ENCODE measurements at places on chromosomes 2 and 18. TPM values are rescaled to one million over a fixed set of nuclear protein-coding genes. Genes with fewer than 3 reads are reported as not detected.

- no peak for ATAC-seq
- H3K27ac ChIP-seq = no peak overlapping the region
- no peaks in the 10 kb centered on the region for H3K36me3 ChIP-seq
- H3K27me3 ChIP-seq = no peaks in the 10 kb centered on the region
Observed at GRCh38 chr18:59686260-59686659, 11.0 kb downstream of the CCBE1 start.

- no peak for ATAC-seq
- H3K4me1 ChIP-seq = no peaks in the 10 kb centered on the region
- no peaks in the 10 kb centered on the region for H3K36me3 ChIP-seq
- H3K4me3 ChIP-seq = no peak overlapping the region
Observed at GRCh38 chr2:124283096-124283495, 258.0 kb downstream of the CNTNAP5 start.

DNA sequence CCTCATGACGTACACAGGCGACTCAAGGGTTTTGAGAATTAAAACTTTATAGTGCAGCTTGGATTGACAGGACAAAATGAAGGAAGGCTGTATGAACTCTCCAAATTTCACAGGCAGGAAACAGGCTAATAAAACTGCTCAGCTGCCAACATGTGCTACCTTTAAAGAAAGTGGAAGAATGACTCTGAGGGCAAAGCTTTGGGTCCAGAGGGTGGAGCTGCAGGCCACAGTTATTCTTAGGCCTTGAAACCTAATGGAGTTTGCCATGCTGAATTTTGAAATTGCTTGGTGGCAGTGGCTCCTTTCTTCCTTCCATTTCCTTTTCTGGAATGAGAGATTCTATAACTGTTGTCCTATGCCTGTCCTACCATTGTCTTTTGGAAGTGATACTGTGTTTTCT lies 34.8 kb downstream of the HAT1 start:
- no peak for ATAC-seq
- H3K27me3 ChIP-seq = no peaks in the 10 kb centered on the region
- H3K4me1 ChIP-seq = peaks cover 3% of the 10 kb centered on the region
- no peak overlapping the region for H3K27ac ChIP-seq

EPAS1 gene
- 101 TPM for total RNA-seq

GRCh38 chr2:69624611-69625010 lies 18.9 kb downstream of the AAK1 start:
- ATAC-seq = no peak
- no peak overlapping the region for H3K4me3 ChIP-seq
- H3K4me1 ChIP-seq = no peaks in the 10 kb centered on the region
- peaks cover 5% of the 10 kb centered on the region for H3K36me3 ChIP-seq
- H3K27ac ChIP-seq = no peak overlapping the region
- H3K27me3 ChIP-seq = no peaks in the 10 kb centered on the region

DNA sequence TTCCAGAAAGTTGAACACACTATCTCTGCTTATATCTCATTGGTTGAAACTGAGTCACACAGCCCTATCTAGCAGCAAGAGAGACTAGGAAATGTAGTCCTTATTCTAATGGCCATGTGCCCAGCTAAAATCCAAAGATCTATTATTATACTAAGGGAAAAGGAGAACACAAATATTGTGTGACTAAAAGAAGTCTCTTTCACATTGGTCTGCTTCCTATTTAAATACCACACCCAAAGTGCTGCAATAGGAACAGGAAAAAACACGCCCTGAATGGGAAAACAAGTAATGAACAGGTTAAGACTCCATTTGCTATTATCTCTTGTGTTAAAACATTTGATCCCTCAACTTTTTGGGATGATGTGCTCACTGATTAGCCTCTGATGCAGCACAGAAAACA lies 86.8 kb upstream of the BARD1 start:
- no peaks in the 10 kb centered on the region for H3K36me3 ChIP-seq
- ATAC-seq = no peak
- no peak overlapping the region for H3K4me3 ChIP-seq
- H3K4me1 ChIP-seq = no peaks in the 10 kb centered on the region

OXER1 gene
- 1.5 TPM for total RNA-seq

UGT1A5 gene
- total RNA-seq = not detected

DNA sequence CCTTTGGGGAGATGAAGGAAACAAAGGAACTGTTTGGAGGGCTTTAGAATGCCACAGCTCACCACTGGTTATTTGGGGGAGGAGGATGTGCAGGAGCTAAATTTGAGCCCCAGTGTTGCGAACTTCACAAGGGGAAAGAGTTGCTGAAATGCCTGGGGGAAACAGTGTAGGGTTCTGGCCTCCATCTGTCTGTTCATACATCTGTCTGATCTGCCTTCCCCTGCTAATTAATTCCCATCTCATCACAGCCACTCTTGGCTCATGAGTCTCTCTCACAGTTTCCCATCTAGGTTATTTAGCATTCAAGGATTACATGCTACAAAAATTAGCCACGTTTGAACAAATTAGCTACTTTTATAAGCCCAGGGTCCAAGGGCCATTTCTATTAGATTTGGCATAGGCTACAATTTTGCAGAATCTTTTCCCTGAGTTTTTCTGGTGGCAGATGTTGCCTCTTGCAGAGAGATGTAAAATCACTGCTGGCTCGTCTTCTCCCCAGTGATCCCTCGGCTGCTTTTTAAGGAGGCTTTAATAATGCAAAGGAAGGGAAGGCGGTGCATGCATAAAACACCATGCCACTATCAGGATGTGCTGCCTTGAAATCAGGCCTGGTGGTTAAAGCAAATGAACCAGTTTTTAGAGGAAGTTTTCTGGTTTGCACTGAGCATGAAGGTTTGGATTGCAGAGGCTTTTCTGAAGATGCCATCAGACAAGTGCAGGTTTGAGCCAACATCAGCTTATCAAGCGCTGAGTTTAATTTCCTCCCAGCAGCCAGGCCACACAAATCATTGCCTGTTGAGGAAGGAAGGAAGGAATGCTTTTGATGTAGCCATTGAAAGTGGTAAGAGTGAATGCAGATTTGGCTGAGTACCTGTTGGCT lies 35.0 kb downstream of the ADD2 start:
- H3K4me1 ChIP-seq = no peaks in the 10 kb centered on the region
- H3K36me3 ChIP-seq = no peaks in the 10 kb centered on the region
- no peak overlapping the region for H3K27ac ChIP-seq
- peaks cover 36% of the 10 kb centered on the region for H3K27me3 ChIP-seq
- no peak for ATAC-seq

DNA sequence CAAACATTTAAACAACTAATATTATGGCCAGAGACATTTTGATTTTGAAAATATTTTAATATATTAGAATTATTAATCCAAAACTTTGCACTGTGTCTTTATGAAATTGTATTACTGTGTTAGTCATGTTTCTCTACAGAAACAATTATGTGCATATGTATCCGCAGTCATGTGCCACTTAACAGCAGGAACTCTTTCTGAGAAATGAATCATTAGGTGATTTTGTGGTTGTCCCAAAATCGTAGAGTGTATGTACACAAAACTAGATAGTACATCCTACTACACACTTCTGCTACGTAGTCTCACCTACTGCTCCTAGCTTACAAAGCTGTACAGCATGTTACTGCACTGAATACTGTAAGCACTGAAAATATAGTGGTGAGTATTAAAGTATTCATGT lies 479.2 kb upstream of the DSEL start:
- ATAC-seq = no peak
- H3K4me1 ChIP-seq = no peaks in the 10 kb centered on the region
- H3K4me3 ChIP-seq = no peak overlapping the region
- H3K27ac ChIP-seq = no peak overlapping the region
- H3K27me3 ChIP-seq = no peaks in the 10 kb centered on the region

- ATAC-seq = no peak
- no peaks in the 10 kb centered on the region for H3K36me3 ChIP-seq
- no peak overlapping the region for H3K4me3 ChIP-seq
Observed at GRCh38 chr2:85410584-85411404, 628 bp upstream of the CAPG start.

DNA sequence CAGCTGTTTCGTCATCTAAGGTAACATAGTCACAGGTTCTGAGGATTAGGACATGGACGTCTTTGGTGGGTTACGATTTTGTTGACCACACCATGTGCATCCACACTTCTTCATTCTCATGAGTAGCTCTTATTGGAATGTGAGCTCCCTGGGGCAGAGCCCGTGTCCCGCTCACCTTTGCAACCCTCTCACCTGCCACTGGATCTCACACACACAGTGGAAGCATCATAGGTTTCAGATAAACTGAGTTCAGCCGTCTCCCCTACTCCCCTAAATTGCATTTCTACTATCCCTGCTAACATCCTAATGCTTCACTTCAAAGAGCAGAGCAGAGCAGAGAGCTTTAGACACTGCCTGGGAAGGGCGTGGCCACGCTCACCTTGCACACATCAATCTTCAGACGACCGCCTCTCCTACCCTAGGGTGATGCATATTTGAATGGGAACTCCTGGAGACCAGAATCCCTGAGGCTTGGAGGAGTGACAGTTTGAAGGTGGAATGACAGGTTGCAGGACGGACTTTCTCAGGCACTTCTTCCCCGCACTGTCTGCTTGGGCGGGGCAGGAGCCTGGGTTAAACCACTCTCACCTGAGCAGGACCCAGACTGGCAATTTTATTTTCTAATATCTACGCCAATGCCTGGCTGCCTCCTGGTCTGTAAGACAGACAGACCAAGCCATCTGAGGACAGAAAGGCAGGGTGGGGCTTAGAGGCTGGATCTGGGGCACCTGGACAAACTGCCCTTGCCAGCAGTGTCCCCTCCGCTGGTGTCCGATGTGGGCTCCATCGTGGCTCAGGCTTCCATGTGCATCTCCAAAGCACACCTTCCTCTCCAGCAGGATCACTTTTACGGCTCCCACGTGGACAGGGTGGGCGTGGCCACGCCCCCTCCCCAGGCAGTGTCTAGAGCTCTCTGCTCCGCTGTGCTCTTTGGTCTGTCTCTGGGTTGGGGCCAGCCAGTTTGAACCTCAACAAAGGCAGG lies 229.5 kb upstream of the COPS8 start:
- H3K27ac ChIP-seq = no peak overlapping the region
- H3K36me3 ChIP-seq = no peaks in the 10 kb centered on the region
- ATAC-seq = no peak
- H3K4me3 ChIP-seq = no peak overlapping the region
- H3K4me1 ChIP-seq = no peaks in the 10 kb centered on the region

FSIP2 gene
- 0.54 TPM for total RNA-seq

DNA sequence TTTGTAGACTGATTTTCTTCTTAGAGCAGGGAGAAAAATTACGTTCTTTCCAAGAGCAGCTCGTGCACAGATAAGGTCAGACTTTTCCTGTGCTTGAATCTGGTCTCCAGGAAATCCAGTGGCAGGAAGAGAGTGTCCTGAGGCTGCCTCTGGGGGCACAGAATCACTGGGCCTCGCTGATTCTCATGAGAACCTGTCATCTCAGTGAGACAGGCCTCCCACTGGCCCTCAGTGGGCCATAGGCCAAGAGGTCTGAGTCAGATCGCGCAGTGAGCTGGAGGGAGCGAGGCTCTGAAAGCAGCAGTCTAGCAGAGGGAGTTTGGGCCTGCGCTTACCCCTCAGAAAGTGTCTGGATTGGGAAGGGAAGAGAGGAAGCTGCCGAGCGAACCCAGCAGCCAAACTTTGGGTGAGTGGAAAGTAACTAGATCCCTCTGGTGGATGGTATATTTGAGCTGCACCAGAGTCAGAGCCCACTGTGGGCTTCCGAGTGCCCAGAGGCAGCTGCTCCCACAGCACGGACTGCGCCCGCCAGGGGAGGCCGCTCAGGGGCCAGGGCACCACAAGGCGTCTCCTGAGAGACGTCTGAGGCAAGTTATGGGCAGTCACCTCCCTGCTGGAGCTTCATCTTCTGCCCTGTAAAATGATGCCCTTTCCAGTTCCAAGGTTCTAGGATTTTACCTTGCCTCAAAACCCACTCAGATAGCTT lies 8.2 kb downstream of the GDF7 start:
- H3K4me3 ChIP-seq = no peak overlapping the region
- no peaks in the 10 kb centered on the region for H3K36me3 ChIP-seq
- H3K27me3 ChIP-seq = peaks cover 43% of the 10 kb centered on the region
- H3K4me1 ChIP-seq = peaks cover 81% of the 10 kb centered on the region

DNA sequence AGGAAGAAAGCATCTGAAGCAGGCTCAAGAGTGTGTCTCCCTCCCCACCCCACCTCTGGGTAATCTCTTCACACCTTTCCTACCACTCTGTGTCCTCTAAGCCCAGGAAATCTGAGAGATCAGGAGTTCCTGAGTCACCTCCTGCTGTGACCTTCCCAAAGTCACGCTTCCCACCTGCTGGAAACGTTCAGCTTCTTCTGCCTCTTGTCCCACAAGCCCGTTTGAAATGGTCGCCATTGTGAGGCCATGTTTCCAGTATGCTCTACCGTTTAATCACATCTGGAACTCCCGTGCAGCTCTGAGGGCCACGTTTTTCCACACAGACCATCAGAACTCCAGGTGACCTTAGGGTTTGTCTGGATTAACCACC lies 25.9 kb downstream of the GREB1 start:
- ATAC-seq = no peak
- no peak overlapping the region for H3K27ac ChIP-seq
- no peaks in the 10 kb centered on the region for H3K4me1 ChIP-seq
- H3K27me3 ChIP-seq = peaks cover 7% of the 10 kb centered on the region

DNA sequence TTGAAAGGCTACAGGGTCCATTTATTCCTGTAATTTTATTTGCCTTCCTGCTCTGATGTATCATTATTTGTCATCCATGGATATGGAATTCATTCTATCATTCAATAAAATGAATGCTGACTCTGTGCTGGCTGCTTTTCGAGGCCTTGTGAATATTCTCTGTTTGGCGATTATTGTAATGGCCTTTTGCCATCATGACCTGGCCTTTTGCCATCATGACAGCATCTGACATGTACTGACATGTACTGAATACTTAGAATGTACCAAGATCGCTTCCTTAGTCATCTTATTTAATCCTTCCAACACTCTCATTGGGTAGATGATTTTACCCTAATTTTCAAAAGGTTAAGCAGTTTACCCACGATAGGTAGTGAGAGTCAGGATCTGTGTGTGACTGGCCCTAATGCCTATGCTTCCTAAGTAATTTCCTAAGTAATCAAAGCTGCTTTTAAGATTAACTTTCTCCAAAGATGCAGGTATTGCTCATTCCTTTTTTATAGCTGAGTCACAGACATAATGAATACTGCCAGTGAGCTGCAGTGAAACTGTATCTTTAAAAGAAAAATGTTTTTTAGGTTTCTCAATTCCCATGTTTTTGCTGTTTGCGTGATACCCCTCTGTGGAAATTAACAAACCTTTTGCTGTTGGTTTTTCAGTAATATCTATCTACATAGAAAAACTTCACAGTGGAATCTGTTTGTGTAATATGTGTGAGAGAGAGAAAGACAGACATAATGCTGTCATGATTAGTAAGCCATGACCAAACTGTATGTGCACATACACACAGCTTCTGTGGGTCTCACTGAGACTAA lies 127.8 kb downstream of the CERS6 start:
- no peaks in the 10 kb centered on the region for H3K36me3 ChIP-seq
- H3K27me3 ChIP-seq = no peaks in the 10 kb centered on the region
- no peak overlapping the region for H3K4me3 ChIP-seq

- peak; percentile 58 for ATAC-seq
- no peak overlapping the region for H3K4me3 ChIP-seq
- no peak overlapping the region for H3K27ac ChIP-seq
- H3K27me3 ChIP-seq = no peaks in the 10 kb centered on the region
- no peaks in the 10 kb centered on the region for H3K4me1 ChIP-seq
Observed at GRCh38 chr18:76573325-76574025, 78.4 kb upstream of the ZNF516 start.
